ENCODE measurements at places on chromosomes 11 and 22.

- no peak for DNase-seq
Measured at GRCh38 chr22:48937032-48937639, 890.5 kb downstream of the BRD1 start.

- no peak for DNase-seq
Measured at GRCh38 chr11:107770551-107770951, 58.7 kb upstream of the SLN start.

DNA sequence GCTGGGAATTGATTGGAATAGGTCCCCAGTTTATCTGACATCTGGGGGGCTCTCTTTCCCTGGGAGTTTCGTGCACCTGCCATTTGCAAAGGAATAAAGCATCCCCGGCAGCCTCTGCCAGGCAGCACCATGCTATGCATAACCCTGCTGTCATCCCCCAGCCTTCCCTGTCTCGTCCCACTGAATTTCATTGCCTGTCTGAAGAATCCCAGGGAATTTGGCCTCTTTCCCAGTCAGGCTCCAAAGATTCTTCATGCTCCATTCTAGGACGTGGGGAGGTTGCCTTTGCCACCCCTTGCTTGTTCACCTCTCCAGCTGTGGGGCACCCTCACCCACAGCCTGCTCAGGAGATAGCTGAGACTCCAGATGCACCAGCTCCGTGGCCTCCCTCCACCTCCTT lies 195.1 kb upstream of the TBCEL start:
- DNase-seq = no peak

DNA sequence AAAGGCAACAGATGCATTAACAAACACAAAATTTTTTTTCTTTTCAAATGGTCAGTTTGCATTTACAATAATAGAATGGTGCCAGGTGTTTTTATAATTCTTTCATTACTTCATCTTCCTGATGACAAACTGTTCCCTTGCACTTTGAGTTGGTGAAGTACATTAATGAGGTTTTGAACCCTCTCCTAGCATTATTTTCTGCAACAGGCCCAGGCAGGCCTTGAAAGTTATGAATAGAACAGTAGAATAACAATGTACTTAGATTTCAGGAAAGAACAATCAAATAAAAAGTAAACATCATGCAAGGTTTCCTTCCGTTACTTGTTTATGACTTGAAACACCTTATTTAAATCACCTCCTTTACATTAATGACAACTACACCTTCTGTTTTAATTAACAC lies 9.6 kb downstream of the BTG4 start:
- no peak for DNase-seq

- DNase-seq = no peak
Measured at GRCh38 chr11:19957294-19957943, 202.9 kb downstream of the DBX1 start.

Measured in GM19239 (cell line).